ENCODE measurements at places on chromosomes 3 and 15. TPM values are rescaled to one million over a fixed set of nuclear protein-coding genes. Genes with fewer than 3 reads are reported as not detected.

GRCh38 chr15:68203486-68203885, 1.6 kb downstream of the CALML4 start:
- DNase-seq, result no peak

DNA sequence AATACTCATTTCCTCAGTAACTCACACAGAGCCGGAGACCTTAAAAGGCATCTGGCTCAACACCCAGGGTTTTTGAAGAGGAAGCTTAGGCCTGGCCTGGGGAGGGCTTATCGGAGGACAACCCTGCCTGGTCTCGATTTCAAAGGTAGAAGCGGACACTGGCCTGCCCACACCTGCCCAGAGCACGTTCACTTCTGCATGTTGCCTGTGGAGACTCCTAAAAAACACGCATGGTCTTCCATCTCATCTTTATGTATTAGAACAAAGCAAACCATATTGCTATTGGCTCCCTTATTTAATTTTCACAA, 55.5 kb upstream of the FURIN start:
- no peak for DNase-seq

DNA sequence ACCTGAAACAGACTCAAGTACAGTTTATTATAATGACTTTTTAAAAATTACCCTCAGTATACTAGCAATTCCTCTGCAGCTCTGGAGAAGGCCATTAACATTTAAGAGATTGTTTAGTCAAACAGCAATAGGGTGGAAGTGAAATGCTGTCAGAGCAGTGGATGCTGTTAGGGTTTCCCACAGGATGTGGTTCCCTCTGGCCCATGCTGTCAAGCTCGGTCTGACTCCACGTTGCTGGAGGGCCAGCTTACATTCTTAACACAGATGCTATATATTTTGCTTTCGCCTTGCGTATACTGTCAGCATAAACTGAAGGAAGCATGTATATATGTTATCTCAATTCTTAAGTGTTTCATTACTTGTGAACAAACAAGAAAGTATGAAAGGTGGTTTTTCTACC, 231.1 kb upstream of the COL8A1 start:
- no peak for DNase-seq

GRCh38 chr3:78794431-78794830, 973.4 kb downstream of the ROBO1 start:
- DNase-seq, result no peak

- DNase-seq, result peak; percentile 9
These were observed 282.0 kb upstream of the VEPH1 start for GRCh38 chr3:157785102-157785826.

GRCh38 chr3:120907659-120908029, 361 bp upstream of the STXBP5L start:
- no peak for DNase-seq

DNA sequence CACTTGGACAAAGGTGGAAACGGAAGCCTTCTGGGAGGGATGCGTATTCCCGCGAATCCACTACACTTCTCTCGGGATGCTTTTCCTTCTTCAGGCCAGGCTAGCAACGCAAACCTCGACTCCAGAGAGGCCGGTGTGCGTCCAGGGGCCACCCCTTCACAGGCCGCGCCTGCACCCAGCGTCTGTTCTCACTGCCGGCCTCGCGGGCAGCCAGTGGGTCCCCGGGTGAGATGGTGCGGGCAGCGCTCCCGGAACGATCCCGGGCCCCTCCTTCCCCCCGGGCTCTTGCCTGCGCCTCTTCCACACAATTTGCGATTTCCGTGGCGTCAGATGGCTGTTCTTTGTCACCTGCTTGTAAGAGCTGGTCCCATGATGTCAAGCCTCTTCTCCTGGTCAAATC, 27.3 kb downstream of the GABRA5 start:
- no peak for DNase-seq

DNA sequence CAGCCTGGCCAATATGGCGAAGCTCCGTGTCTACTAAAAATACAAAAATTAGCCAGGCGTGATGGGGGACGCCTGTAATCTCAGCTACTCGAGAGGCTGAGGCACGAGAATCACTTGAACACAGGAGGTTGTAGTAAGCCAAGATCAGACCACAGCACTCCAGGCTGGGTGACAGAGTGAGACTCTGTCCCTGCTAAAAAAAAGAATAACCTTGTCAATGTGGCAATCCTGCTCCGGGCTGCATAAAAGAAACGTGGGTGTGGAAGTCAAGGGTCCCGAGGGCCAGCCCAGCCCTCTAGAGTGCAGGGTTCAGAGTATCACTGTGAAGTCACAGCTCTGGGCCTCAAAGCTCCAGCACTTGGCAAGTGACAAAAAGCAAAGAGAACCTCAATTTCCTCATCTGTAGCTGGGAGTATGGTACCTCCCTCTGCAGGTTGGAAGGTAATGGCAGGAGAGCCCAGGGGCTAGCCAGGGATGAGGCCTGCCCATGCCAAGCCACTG, 73.5 kb upstream of the IQSEC1 start:
- no peak for DNase-seq

DNA sequence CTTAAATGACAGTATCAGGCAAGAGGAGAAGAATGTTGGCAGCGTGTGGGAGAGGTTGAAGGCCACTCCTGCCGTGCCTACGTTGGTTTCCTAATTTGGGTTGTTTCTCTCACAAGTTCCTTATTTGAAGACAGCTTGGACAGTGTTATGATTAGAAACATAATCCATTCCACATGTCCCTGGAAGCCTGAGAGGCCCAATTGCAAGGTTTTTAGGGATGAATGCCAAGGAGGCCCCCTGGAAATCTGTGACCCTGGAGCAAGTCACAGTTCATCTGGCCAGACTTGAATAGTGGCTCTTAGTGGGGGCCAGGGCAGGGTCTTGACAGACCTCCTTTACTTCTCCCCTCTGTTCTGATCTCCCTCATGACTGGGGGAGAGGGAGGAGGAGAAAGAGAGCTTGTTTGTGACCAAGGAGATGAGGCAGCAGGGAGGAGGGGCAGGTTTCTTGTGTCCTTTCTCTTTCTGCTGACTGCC, 584.4 kb upstream of the TBL1XR1 start:
- DNase-seq, result no peak

DNA sequence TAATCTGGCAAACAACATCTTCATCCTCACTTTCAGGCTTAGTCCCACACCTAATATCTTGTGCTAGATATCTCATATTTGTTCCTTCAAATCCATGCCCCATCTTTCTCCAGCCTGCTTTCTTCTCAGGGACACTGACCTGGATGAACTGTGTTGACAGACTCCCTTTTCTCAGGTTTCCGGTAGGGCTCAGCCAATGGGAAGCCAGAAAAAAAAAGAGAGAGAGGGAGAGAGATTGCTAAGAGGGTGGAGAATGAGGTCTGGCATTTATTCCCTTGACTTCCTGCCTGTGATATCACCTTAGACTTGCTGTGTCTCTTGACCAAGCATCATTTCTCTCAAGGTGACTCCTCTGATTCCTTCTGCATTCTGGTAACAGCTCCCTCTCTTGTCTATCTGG, 145.6 kb upstream of the ABI3BP start:
- no peak for DNase-seq

GRCh38 chr3:46504789-46505188, 7.0 kb downstream of the RTP3 start:
- DNase-seq, result no peak

DNA sequence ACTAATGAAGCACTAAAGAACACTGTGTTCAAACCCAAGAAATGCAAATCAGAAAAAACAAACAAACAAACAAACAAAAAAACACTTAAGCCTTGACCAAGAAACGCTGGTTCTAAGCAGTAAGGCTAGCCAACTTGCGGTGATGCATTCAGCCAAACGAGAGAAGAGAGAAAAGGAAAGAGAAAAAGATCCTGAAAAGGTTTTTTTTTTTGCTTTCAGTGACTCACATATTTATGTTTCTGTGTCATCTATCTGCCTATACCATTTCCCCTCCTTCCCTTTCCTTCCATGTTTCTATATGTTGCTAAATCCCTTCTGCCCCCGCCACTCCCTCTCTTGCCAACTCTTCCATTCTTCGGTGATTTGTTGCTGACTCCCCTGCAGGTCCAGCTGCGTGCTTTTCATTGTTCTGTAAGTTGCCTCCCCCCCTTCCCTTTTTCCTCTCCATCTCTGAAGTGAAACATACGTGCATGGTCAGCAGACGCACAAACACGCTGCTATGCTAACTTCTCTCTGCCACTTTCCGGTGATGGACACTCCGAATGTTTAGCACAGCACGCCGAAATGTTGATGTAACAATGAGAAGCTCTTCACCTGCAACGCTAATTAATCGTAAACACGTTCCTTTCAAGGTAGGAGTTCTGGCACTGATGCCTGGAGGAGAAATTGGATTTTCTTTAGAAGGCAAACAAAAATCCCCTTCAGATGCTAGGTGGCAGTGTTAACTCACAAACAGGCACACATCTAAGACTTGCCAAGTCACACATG, 154.4 kb downstream of the TUSC7 start:
- no peak for DNase-seq

- DNase-seq, result no peak
These were observed 114.3 kb upstream of the CACNA2D3 start for GRCh38 chr3:54008099-54008498.

- DNase-seq, result no peak
These were observed 1.2 kb downstream of the KLHDC8B start for GRCh38 chr3:49172551-49173041.

DNA sequence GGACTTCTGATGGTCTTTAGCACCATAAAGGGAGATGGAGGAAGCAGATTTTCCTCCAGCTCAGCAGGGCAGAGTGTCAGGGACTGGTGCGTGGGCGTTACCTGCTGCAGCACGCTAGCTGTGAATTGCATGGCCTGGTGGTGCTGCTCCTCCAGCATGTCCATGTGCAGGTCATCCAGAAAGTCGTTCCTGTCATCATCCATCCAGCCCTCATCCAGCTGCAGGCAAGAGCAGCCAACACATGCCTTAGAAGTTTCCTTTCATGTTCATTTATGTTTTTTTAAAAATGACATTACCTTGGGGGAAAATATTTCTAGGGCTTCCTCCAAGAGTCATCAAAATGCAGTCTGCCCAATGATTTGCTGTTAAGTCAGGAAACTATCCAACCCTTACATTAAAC, 239.2 kb downstream of the PDZRN3 start:
- DNase-seq, result no peak

GRCh38 chr3:100500320-100500880, 8.0 kb downstream of the TMEM45A start:
- no peak for DNase-seq

DNA sequence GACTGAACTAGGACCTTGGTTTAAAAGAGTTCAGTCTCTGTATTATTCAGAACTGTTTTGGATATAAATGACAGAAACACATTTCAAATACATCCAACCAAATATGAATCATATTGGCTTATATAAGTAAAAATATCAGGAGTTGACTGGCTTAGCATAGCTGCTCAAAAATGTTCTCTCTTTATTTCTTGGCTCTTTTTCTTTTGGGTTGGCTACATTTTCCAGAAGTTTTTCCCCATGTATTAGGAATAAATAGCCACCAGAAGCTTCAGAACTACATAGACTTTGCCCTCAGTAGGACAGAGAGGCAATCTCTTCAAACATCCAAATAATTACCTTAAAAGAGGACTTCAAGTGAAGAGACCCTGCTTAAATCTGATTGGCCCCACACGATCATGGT, 32.7 kb downstream of the KCNMB2 start:
- DNase-seq, result no peak

GRCh38 chr15:65740148-65740547, 51.9 kb downstream of the DENND4A start:
- no peak for DNase-seq

- DNase-seq, result no peak
These were observed 379.9 kb upstream of the KCNMB2 start for GRCh38 chr3:178156301-178156700.

DNA sequence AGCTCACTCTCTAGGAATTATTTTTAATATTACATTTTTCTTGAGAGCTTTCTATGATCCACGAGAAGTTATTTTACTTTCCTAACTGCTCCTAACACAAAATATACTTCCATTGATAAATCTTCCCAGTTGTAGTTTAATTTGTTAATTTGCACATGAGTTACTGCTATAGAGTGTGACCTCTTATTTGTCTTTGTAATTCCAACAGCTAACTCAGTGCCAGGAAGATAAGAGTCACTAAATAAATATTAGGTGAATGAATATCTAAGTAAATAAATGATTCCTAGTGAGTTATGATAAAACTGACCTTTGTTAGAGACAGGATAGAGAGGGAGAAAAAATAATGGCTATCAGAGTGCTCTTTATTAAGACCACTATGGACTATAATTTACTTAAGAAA, 319.9 kb downstream of the NAALADL2 start:
- peak; percentile 4 for DNase-seq

DNA sequence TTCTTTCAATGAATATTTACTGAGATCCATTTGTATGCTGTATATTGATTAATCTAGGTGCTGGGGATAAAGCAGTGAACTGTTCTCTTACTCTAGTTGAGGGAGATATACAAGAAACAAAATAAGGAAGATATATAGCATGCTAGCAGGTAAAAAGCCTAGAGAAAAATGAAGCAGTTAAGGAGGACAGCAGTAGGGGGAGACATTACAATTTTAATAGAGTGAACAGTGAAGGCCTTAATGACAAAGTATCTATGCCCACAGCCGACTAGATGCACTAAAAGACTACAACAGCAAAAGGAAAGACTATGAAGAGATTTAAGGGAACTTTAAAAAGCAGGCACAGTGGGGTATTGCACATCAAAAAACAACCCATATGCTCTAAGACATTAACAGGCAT, 81.4 kb downstream of the XRN1 start:
- DNase-seq, result peak; percentile 1

- no peak for DNase-seq
These were observed 51.9 kb downstream of the HOMER2 start for GRCh38 chr15:82900511-82901060.

DNA sequence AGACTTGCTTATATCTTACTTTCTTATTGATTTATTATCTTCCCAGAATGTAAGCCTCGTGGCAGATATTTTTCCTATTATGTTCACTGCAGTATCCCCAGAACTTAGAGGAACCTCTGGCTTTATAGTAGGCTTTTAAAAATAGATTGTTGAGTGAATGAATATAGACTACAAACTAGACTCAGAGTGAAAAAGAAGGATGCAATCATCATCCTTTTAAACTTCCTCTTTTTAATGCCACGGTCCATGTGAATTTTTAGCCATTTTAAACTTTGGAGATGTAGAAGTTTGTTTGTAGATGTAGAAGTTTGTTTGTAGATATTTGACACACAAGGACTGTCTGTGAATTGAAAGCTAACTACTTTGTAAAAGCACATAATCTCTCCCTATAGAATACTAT, 7.2 kb upstream of the P2RY12 start:
- DNase-seq, result no peak

Gene LTK
- 0.02 TPM for total RNA-seq

Gene GOLGA8G
- total RNA-seq, result not detected

Gene TERB2
- total RNA-seq, result not detected

Gene RBPMS2
- 1.2 TPM for total RNA-seq

Gene SCN11A
- total RNA-seq, result not detected

Gene DNAH12
- not detected for total RNA-seq

Gene TMCO5A
- not detected for total RNA-seq

Gene DPPA2
- total RNA-seq, result not detected

Gene SKIL
- total RNA-seq, result 28.1 TPM

Gene IMPG2
- not detected for total RNA-seq

Gene CASR
- total RNA-seq, result not detected

Gene UQCC5
- 5.4 TPM for total RNA-seq

Gene NMNAT3
- total RNA-seq, result 2.1 TPM

Gene PRTG
- total RNA-seq, result 13.4 TPM

Gene SEC22C
- total RNA-seq, result 57.2 TPM

Gene OR5H1
- total RNA-seq, result not detected

Gene C15orf62
- total RNA-seq, result 0.25 TPM

Gene CCDC54
- not detected for total RNA-seq

Gene HDC
- 0.10 TPM for total RNA-seq

Gene TUSC7
- total RNA-seq, result not detected

Gene ARPP21
- total RNA-seq, result 0.12 TPM
